ENCODE measurements at places on chromosomes 1 and 21.

GRCh38 chr21:34216718-34217032 lies 143.3 kb downstream of the MRPS6 start:
- DNase-seq, result no peak

DNA sequence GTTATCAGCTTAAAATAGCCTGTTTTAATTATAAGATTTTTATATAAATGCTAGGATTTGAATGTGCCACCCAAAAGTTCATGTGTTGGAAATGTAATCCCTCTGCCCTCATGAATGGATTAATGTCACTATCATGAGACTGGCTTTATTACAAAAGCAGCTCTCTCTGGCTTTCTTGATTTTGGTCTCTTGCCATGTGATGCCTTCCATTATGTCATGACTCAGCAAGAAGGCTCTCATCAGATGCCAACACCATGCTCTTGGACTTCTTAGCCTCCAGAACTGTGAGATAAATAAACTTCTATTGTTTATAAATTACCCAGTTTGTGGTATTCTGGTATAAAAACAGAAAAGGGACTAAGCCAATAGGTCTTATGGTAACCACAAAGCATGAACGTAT lies 6.9 kb upstream of the PRSS38 start:
- no peak for DNase-seq

- no peak for DNase-seq
These were observed 23.3 kb downstream of the MR1 start for GRCh38 chr1:181057079-181057478.

DNA sequence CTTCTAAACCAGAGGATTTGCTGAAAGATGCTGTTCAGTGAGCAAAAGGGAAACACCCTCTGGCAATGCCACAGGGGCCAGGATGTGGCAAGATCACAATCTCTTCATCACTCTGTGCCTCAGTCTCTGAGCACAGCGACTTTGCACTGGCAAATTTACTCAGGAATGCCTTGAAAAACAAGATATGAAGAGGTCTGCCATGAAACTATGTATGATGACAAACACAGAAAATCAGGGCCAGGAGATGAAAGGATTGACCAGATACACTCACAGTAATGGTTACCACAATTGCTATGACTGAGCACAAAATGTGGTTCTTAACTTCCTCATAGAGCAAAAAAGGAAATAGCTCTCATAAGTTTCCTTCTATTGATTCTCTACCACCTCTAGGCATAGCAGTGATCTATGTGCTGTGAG lies 5.8 kb downstream of the TTC13 start:
- DNase-seq, result no peak

DNA sequence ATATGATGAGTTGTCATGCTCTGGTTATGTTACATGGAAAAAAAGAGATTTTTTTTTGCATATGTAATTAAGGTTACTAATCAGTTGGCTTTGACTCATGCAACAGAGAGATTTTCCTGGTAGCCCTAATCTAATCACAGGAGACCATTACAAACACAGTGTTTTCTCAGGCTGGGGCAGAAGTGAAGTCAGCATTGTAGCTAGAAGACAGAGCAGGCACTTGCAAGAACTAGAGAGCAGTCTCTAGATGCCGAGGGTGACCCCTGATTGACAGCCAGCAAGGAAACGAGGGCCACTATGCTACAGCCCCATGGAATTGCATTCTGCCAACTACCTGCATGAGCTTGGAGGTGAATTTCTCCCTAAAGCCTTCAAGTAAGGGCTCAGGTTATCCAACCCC lies 151.3 kb downstream of the RUNX1 start:
- DNase-seq, result no peak

DNA sequence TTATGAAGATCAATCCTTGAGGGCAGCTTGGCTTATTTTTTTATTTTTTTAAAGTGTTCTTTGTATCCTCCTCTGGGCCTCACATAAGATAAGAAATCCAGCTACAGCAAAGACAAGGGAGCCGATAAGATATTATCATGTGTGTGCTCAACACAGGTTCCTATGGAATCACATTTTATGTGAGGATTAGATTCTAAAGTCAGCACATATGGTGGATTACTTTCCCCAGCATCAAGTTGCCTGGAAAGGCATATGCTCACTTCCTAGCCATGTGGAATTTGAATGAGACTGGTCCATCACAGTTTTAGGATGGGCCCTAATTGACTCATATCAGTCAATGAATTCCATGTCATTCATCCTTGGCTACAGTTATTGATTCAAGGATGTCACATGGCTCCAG lies 456.9 kb upstream of the LRRC7 start:
- DNase-seq, result no peak

DNA sequence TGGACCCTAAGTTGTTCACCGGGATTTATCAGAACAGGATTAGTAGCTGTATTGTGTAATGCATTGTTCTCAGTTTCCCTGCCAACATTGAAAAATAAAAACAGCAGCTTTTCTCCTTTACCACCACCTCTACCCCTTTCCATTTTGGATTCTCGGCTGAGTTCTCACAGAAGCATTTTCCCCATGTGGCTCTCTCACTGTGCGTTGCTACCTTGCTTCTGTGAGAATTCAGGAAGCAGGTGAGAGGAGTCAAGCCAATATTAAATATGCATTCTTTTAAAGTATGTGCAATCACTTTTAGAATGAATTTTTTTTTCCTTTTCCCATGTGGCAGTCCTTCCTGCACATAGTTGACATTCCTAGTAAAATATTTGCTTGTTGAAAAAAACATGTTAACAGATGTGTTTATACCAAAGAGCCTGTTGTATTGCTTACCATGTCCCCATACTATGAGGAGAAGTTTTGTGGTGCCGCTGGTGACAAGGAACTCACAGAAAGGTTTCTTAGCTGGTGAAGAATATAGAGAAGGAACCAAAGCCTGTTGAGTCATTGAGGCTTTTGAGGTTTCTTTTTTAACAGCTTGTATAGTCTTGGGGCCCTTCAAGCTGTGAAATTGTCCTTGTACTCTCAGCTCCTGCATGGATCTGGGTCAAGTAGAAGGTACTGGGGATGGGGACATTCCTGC lies 3.9 kb upstream of the OLFML3 start:
- DNase-seq, result no peak

DNA sequence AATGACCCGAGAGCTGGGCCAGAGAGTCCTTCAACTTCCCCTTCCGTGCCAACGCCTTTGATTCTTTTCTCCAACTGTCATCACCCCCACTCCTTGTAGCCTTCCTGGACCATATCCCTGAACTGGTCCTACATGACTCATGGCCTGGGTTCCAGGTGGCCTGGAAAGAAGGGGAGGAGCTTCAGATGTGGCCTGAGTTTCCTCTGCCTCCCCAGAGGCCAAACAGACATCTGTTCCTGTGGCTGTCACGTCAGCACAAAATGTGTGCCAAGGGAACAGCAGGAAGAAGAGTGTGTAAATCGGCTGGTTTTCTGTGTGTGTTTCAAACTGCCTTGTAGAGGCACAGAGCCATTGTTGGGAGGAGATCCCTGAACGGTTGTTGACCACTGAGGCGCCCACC lies 24.9 kb upstream of the KIRREL1 start:
- DNase-seq, result peak; percentile 48

DNA sequence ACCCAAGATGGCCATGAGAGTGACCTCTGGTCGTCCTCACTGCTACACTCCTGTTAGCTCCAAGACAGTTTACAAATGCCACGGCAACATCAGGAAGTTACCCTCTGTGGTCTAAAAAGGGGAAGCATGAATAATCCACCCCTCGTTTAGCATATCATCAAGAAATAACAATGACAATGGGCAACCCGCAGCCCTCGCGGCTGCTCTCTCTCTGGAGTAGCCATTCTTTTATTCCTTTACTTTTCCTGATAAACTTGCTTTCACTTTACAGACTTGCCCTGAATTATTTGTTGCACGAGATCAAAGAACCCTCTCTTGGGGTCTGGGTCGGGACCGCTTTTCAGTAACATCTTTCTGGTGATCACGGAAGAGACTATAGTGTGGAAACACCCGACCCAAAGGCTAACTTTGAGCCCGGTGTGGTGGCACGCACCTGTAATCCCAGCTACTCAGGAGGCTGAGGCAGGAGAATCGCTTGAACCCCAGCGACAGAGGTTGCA lies 19.8 kb upstream of the COX20 start:
- DNase-seq, result no peak

- no peak for DNase-seq
These were observed 26.5 kb upstream of the LRRC8C start for GRCh38 chr1:89606227-89606980.

- no peak for DNase-seq
These were observed 123.7 kb downstream of the ACTL8 start for GRCh38 chr1:17878837-17879236.

GRCh38 chr1:156052862-156053767 lies 483 bp downstream of the UBQLN4 start:
- peak; percentile 85 for DNase-seq

GRCh38 chr1:65386439-65386838 lies 34.0 kb upstream of the LEPR start:
- DNase-seq, result no peak

- no peak for DNase-seq
These were observed 66.9 kb downstream of the C1orf185 start for GRCh38 chr1:51168936-51169335.

DNA sequence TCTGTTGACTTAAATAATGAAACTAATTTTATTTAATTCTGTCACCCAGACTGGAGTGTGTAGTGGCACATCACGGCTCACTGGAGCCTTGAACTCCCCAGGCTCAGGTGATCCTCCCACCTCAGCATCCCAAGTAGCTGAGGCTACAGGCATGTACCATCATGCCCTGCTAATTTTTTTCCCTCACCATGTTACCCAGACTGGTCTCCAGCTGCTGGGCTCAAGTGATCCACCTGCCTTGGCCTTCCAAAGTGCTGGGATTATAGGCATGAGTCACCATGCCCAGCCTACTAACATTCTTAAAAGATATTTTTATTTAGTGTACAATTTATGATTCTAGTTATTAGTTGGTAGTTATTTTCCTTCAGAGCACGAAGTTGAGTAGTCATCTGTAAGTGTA lies 49.5 kb downstream of the NRDC start:
- DNase-seq, result no peak

- DNase-seq, result no peak
These were observed 66.2 kb downstream of the TEX35 start for GRCh38 chr1:178579095-178579494.

DNA sequence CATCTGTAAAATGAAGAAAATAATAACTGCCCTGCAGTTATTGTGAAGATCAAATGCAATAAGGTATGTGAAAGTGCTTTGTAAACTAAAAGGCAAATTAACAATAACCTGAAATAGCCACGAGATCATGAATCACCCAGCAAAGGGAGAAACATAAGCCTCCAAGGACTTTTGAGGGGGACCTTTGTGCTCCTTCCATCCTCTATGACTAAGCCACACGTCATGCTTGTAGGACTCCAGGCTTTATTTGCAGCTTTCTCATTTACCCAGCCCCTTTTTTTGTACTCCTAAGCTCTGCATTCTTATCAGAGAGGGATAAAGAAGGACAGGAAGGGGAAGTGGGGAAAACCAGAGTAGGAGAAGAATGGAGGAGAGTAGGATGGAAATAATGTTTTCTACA lies 115.1 kb downstream of the PROX1 start:
- DNase-seq, result no peak

GRCh38 chr1:14597343-14598006 lies 1.0 kb upstream of the KAZN start:
- peak; percentile 47 for DNase-seq
